ENCODE measurements at places on chromosomes 6 and 20.

GRCh38 chr6:152313542-152314482 is 323.4 kb downstream of the SYNE1 start:
- no peak for DNase-seq

- no peak for DNase-seq
Measured at GRCh38 chr6:624979-625378, 31.9 kb downstream of the HUS1B start.

- no peak for DNase-seq
Measured at GRCh38 chr6:13466304-13467215, 20.8 kb downstream of the GFOD1 start.

DNA sequence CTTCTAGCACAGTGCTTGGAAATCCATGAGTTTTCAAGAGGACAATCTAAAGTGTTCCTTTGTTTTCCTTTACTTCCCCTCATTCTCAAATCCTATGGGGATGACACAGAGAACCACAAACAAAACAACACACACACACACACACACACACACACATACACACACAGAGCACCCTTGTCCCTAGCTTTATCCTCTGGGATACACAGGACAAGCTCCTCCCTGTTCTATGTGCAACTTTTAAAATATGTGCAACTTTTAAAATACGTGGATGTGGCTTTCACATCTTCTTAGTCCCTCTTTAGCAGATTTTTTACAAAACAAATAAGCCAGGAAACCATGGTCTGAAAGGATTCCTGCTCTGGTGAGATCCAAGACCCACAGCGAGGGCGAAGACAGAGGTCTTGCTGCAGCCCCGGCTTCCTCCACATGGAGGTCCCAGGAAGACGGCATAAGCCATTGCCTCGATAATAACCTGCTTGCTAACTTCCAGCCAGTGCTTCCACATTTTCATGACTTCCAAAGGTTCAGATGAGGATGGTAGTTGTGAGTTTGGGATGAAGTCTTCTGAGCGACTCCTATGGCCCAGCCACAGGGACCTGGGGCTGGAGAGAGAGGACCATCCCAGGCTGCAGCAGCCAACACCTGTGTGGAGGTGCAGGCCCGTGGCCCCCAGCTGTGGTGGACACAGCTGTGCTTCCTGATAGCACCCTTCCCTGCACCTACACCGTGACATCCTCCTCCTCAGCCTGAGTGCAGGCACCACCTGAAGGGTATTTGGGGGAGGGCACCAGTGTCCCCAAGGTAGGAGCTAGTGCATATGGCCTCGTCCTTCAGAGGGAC is 62.8 kb upstream of the CD93 start:
- DNase-seq: no peak

DNA sequence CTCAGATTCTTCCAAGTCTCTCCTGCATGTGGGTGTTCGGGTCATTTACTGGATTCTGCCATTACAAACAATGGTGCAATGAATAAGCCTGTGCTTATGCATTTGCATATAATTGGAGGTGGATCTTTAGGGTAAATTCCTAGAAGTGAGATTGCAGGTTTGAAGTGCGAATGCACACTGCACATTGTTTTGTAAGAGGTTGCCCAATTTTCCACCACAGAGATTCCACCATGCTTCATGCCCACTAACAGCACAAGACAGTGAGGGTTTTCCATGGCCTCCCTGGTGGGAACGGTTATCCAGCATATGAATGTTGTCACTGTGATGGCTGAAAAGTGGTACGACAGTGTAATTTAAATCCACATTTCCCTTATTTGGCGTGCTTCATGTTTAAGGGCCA is 178.8 kb upstream of the PMEPA1 start:
- DNase-seq: no peak

DNA sequence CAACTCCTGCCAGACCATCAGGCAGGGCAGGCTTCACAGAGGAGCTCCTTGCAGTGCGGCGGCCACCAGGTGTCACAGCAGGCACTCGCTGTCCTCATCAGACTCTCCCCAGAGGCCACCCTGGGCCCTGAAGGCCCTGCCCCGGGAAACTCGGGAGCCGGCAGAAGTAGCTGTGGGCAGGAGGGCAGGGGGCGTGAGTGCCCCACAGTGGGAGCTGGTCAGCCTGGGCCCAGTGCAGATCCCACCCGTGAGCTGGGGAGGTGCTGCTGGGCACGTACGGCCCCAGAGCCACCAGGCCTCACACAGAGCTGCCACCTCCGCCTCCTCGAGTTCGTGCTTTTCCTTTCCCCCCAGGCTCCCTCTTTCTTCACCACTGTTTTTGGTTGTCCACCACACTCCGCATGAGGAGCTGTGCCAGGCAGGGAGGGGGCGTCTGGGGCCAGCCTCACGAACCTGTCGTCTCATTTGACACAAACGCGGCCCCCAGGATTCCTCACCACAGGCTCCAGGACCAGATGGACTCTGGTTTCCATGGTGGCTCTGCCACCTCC is 33.8 kb downstream of the FRMD1 start:
- DNase-seq: no peak

GRCh38 chr20:36819659-36820058 is 46.1 kb upstream of the DSN1 start:
- DNase-seq: no peak

- peak; percentile 19 for DNase-seq
Measured at GRCh38 chr6:36840432-36841403, 1.5 kb upstream of the CPNE5 start.

DNA sequence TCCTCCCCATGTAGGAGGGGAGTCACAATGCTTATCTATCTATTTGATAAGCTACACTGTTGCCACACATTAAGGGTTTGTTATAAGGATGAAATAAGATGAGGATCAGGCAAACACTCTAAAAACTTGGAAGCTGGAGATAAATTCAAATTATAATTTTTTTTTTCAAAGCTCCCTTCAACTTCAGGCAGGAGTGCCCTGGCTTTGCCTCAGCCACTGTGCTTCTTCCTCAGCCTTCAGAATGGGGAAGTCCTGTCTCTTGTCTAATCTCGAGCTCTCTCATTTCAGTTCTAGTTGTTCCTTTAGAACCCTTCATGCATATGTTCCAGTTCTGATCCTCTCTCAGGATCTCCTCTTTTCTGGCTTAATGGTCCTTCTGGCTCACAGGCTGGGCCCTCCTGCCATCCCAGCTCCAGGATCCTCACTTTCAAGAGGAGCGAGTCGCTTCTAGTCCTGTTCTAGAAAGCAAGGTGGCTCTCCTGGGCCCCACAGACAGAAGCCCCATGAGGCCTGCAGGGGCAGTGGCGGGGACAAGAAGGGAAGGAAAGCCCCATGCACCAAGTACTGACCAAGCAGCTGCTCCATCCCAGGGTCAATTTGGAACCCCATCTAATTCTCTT is 164.3 kb downstream of the VEGFA start:
- DNase-seq: no peak

- DNase-seq: no peak
Measured at GRCh38 chr6:141641406-141641805, 491.3 kb upstream of the GJE1 start.

Measured in GM06990 (cell line).